Fibroblast of pulmonary artery (primary cell): ENCODE measurements at places on chromosomes 11 and 22.

DNA sequence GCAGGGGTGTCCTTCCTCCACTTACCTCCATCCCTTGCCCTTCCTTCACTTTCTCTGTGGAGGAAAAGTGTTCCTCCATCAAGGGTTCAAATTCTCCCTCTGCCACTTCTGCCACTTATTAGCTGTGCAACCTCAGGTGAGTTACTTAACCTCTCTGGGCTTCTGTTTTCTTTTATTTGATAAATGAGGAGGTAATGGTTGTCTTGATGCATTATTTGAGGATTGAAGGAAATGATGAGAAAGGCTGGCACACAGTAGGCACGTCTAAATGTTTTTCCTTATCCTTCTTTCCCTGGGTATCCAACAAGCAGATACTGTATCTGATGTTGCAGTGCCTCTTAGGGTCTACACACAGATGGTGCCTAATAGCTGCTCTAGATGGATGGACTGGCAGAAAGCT, 14.3 kb upstream of the ALX4 start:
- DNase-seq, result no peak

DNA sequence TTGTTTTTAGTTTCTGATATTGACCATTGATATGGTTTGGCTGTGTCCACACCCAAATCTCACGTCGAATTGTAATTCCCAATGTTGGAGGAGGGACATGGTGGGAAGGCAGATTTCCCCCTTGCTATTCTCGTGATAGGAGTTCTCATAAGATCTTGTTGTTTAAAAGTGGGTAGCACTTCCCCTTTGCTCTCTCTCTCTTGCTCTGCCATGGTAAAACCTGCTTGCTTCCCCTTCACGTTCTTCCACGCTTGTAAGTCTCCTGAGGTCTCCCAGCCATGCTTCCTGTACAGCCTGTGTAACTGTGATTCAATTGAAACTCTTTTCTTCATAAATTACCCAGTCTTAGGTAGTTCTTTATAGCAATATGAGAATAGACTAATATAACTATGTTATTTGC, 203.6 kb upstream of the CHORDC1 start:
- DNase-seq, result no peak

- DNase-seq, result no peak
These were observed 13.0 kb downstream of the APBB1 start for GRCh38 chr11:6405846-6406245.

- DNase-seq, result no peak
These were observed 5.3 kb upstream of the PRDM11 start for GRCh38 chr11:45141171-45141570.

DNA sequence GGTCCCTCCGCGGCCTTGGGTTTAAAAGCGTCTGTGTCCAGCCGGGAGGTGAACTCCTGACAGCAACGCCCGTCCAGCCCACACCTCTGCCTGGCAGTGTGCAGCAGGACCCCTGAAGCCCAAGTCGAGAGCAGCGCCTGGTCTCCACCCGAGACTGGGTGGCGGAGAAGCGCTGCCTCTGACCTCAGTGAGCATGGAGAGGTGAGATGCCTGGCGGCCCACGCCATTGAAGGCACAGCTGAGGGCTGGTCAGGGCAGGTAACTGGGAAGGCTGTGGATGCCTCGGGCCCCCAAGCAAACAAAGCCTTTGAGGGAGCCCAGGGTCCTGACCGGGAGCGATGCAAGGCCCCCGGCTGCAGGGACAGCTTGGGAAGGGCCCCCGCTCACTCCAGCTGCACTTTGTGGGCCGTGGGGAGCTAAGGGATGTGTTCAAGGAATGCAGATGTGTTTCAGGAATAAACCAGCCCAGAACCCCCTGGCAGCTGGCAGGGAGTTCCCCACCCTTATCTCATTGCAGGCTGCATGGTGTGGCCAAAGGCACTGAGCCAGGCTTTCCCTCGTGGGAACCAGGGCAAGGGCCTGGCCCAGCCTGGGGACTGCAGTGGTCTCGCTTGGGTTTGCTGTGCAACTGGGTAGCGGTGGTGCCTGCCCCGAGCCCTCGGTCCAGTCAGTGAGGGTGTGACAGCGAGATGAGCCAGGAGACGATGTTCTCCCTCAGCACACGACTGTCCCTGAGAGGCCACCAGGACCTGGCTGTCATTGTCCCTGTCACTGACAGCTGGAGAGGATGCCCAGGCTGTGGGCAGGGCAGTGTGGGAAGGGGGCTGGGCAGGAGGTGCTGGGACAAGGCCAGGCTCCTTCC, 92.5 kb downstream of the WNT7B start:
- no peak for DNase-seq
